Activated B cell treated with CpG ODN at 0.5 μM for 24 hours (primary cell): ENCODE measurements at places on chromosomes 5 and 9.

- no peak for DNase-seq
Observed at GRCh38 chr9:121557581-121558447, 58.2 kb upstream of the GGTA1 start.

GRCh38 chr9:111197256-111197655 is 132.8 kb downstream of the OR2K2 start:
- DNase-seq, result no peak

- no peak for DNase-seq
Observed at GRCh38 chr5:82276800-82277612, 1.1 kb downstream of the RPS23 start.

- DNase-seq, result no peak
Observed at GRCh38 chr9:119938871-119939270, 569.6 kb upstream of the BRINP1 start.

DNA sequence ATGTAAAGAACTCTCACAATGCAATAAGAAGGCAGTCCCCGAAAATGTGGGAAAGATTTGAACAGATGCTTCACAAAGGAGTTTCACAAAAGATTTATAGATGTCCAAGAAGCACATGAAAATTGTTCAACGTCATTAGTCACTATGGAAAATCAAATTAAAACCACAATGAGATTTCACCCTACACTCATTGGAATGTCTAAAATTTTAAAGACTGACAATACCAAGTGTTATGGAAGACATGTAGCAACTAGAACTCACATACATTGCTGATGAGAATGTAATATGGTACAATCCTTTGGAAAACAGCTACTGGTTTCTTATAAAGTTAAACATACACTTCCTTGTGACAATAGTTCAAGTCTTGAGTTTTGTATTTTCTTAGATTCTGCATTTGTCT is 11.0 kb upstream of the RECK start:
- no peak for DNase-seq

DNA sequence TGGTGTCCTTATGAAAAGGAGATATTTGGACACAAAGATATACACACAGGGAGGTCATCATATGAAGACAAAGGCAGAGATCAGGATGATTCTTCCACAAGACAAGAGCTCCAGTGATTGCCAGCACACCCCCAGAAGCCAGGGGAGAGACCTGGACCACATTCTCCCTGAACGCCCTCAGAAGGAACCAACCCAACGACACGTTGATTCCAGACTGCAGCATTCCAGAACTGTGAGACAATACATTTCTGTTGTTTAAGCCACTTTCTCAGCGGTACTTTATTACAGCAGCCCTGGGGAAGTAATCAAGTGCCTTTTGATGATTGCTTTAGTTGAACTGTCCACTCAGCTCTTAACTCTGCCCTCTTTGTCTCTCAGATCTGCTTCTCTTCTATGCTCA is 285.5 kb upstream of the SMARCA2 start:
- DNase-seq, result no peak

DNA sequence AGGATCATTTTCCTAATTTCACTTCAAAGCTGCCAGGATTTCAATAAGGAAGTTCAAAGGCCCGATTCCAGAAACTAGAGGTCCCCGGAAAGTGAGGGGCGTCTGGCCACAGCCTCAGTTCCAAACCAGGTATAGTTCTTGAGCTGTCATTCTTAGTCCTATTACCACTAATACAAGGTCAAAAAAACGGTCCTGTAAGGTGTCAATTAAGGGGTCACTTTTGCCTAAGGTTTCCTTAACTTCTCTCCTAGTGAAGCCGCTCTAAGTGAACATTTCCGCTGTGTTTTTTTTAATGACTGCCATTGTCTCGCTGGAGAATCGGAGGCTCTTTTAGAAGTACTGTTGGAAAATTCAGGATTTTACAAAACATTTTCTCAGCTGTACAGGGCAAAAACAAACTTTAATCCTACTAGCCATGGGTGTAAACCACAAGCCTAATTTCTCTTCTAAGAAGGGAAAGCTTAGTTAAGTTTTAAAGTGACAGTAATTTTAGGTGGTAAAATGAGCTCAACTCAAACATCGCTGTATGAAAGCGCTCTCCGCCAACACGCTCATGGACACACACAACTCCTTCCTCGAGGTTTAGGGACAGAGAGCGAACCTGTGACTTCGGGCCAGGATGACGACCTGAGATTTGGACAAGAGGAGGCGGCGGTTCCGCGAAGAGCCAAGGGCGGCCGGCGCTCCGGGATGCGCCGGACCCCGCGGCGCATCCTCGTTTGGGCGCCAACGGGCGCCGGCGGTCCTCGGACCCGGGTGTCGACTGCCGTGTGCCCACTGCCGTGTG is 76.7 kb upstream of the IFNE start:
- DNase-seq, result peak; percentile 12

DNA sequence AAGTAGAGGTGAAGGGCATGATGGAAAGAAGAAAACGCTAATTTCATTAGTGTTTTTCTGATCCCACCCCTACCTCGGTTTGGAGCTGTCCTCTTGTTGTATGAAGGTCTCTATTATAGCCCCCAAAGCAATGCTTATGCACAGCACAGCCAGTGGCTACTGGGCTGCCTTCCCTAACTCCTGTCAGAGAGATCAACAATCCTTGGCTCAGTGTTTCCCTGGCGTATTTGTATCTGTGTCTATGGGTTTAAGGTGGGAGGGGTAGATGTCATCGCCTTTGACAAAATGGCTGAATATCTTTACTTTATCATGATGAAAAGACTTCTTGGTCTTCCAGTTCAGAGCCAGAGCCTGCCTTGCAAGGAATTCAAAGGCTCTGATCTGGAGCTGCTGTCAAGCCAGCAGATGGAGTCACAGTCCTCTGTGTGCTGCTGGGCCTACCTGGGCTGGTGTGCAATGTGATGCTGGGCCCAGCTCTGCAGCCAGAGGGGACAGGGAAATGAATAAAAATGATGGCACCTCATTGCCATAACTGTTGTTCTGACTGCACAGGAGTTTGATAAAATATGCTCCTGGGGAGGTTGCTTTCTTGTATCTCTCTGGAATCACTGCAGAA is 20.1 kb upstream of the HSPA9 start:
- no peak for DNase-seq

GRCh38 chr5:171984748-171985419 is 21.6 kb downstream of the FBXW11 start:
- DNase-seq, result no peak
